ENCODE measurements at places on chromosomes 6 and 20.

DNA sequence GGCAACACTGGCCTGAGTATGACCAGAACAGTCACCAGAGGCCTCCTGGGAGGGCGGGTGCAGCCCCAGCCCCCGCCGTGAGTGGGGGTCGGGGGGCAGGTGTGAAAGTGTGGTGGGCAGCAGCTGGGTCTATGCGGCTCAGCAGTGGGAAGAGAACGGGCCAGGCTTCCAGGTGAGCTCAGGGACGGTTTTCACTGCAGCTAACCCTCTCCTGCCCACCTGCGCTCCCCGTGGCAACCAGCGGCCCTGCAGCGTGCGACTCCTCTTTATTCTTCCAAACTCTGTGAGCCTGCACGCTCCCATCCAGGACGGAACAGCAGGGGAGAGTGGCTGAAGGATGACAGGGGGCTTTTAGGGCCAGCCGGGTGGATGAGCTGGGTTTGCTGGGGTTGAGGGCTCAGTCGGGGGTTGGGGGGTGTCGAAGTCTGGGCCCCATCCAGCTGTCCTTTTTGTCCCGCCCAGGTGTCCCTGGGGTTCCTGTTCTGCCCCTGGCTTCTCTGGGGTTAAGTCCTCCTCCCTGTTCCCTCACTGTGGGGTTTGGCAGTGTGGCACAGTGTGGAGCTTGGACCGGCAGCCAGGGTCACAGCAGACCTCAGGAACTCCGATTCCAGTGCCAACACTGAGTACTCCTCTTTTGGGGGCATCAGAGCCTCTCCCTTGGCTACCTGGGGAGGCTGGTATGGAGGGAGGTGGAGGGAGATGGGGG, 859 bp upstream of the BIRC7 start:
- DNase-seq = peak; percentile 20

DNA sequence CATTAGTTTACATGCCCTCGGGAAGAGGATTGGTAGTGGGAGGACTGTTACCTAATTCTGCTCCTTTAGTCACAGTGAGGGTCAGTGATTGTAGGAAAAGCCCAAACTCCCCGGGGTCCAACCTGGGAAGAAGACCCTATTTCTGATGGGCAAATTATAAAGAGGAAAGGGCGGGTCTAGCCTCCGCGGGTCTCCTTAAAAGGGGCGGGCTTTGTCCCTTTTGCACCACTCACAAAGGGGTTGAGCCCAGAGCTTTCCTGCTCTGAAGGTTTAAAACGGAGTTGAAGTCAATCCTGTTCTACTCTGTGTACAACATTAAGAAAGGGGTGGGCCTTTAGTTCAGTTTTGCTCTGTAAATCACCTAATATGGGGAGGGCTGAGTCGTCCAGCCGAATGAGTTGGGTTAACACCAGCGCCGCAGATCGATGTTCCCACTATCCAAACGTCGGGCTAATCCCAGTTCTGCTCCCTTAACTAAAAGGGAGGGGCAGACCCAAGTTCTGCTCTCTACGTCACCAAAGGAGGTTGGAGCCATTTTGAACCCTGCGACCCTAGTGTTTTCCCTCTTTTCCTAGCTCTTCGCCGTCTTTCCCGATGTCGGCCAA, 920 bp upstream of the RNF5 start:
- DNase-seq = no peak

- DNase-seq = no peak
Observed at GRCh38 chr6:87785229-87785862, 83.3 kb upstream of the AKIRIN2 start.

GRCh38 chr6:14128746-14129145, 11.2 kb downstream of the CD83 start:
- no peak for DNase-seq

DNA sequence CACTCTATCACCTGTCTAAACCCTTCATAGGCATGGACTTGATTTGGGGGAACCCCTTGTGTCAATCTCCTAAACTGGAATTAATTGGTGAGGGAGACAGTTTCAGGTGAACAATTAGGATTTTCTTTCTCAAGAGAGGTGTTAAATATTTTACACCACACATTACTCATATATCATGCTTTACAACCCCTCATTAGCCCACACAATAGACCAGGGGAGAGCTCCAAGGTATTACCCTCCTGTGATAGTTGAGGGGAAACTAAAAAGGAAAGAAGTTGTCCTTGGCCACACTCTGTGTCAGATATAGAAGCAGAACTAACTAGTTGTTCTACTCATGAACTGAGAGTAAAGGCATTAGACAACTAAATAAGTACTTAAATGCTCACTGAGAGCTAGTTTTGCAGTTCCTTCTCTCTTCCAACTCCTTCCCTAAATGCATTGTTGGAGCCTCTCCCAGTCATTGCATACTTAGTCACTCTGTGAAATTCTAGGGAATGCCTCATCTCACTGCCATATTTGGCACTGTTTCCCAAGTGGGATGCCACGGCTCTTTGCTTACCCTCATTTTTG, 183.7 kb upstream of the CEP162 start:
- DNase-seq = no peak

DNA sequence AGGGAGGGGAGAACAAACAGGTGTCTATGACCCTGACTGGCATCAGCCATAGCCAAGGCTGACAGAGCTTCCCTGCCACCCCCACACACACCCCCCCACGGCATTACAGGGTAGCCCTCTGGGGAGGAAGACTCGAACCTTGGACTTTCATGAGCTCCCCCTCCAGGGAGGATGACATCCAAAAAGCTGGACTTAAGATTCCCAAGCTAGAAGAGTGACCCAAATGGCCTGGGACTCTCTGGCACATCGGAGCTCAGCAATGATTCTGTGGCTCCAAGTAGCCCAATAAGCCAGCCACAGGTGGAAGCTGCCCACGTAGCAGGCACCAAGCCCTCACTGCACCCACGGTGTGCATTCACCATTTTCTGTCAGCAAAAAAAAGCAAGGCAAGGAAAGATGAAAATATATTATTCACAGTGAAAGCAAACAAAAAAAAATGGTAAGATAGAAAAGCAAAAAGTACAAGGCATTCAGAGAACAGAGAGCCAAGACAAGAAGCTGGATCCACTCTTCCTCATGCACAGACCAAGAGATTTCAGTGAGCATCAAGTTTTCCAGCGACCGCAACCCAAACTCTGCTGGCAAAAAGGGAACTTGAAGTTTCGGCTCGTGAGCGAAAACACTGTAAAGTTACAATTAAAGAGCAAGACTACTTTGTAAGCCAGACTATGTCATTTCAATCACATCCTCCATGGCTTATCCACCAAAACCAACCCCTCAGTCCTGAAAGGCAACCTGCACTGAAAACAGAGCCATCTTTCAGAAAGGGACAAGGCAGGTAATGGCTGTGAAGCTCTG, 10.9 kb downstream of the JAG1 start:
- no peak for DNase-seq

GRCh38 chr6:26065952-26066380, 21.3 kb upstream of the HFE start:
- DNase-seq = peak; percentile 30

DNA sequence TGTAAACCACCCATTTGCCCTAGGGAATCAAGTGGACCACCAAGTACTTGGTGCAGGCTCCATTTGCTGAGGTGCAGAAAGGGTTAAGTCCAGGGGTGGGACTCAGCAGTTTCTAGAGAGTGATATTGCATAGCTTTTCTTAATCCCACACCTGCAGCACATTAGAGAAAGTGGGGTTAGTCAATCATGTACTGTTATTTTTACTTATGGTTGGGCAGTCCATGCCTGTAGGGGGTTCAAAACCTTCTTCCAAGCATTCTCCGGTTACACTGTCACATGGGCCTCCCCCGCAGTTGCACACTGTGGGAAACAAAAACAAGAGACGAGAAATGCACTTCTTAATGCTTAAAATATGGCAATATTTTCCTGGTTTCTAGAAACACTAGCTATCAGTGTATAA, 65.5 kb downstream of the LAMA4 start:
- no peak for DNase-seq

DNA sequence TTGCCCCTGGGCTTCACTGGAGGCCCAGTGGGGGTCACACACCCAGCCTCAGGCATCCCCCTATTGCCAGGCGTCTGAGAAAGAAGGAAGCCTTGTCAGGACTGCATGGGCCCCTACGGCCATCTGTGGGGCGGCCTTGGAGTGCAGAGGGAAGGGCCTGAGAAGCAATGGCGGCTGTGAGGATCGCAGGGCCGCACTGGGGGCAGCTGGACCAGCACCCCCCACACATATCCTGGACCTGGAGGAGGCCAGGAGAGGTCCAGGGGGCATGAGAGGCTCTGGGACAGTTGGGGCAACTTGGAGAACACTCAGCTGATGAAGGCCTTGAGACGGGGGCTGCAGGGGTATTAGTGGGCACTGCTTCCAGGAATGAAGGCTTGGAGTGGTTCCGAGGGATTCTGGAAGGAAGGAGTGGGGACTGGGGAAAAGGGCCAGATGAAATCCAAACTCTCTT, 16.5 kb downstream of the MDFI start:
- DNase-seq = no peak

- DNase-seq = no peak
Observed at GRCh38 chr20:59064214-59064722, 21.7 kb upstream of the PRELID3B start.

GRCh38 chr6:160973311-160974250, 18.0 kb upstream of the MAP3K4 start:
- DNase-seq = no peak

DNA sequence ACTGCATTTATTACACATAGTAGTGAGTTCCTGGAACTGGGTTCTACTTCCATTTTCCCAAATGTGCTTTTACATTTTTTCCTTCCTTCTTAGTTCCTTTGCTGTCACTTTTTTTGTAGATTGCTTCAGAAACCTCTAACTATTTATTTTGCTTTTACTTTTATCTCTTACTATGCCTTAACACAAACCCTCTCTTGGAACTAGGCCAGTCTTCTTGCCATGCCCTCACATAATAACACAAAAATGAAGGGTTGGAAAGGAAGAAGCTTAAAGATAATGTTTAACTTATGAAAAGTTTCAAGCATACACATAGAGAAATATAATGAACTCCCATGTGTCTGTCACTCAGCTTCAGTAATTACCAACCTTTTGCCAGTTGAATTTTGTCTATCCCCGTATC, 27.1 kb downstream of the TOP1 start:
- DNase-seq = no peak

DNA sequence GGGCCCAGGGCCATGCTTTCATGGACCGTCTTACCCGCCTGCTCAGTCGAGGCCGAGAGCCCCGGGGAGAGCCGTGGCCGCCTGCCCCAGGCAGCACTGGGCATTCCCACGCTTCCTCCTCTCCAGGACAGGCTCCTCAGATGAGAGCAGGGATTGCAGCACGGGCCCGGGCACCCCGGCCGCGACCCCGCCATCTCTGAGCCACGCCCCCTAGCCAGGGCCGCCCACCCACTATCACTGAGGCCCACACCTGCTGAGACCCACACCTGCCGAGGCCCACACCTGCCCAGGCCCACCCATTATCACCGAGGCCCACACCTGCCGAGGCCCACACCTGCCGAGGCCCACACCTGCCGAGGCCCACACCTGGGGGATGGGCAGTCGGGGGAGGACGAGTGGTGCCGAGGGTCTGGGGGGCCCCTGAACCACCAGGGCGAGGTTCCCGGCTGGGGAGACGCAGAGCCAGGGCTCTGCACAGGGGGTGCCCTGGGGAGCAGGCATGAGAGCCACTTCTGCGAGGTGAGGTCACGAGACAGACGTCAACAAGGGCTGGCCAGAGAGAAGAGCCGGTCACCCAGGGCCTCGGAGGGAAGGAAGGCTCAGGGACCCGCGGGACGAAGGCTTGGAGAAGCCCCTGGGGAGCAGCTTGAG, 235.6 kb downstream of the ERMARD start:
- no peak for DNase-seq

GRCh38 chr6:83844170-83844569, 9.0 kb upstream of the RIPPLY2 start:
- DNase-seq = no peak

GRCh38 chr20:39762716-39763115, 800.6 kb downstream of the DHX35 start:
- no peak for DNase-seq

GRCh38 chr20:58571693-58572427, 56.7 kb upstream of the APCDD1L start:
- DNase-seq = no peak

- no peak for DNase-seq
Observed at GRCh38 chr6:10529231-10529801, 8.2 kb downstream of the GCNT2 start.

DNA sequence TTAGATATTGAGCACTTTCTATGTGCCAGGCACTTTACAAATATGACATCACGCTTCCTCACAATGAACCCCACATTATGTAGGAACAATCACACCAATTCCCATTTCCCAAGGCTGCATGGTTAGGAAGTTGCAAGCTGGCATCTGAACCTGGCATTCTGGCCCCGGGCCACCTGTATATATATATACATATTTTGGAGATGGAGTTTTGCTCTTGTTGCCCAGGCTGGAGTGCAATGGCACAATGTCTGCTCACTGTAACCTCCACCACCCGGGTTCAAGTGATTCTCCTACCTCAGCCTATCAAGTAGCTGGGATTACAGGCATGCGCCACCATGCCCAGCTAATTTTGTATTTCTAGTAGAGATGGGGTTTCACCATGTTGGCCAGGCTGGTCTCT, 30.4 kb downstream of the SRC start:
- DNase-seq = no peak

- no peak for DNase-seq
Observed at GRCh38 chr20:45822857-45823256, 4.3 kb downstream of the TNNC2 start.

GRCh38 chr20:38357653-38358207, 11.4 kb downstream of the LBP start:
- DNase-seq = no peak

DNA sequence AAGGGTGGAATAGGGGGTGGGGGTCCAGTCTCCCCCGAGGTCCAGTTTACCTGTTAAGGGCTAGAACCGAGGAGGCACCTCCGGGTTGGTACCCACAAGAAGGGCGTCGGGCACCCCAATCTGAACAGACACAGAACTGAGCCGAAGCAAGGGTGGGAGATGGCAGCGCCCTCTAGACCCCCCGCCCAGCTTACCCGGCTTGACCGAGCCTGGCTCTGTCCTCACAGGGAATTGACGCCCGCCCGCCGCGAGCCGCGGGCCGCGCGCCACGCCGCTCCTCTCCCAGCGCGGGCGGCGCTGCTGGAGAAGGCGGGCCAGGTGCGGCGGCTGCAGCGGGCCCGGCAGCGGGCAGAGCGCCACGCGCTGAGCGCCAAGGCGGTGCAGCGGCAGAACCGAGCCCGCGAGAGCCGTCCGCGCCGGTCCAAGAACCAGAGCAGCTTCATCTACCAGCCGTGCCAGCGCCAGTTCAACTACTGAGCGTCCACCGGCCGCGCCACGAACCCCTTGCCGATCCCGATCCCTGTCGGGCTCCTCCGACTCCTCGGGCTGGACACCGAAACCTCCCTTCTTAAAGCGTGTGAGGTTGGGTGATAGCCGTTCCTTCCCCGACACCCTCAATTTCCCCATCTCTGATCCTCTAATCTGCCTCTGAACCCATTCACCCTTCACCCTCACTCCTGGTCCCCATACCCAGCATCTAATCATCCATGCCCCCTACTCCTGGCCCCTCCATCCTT, 5.9 kb downstream of the TP53INP2 start:
- DNase-seq = peak; percentile 67
